AG10803 (cell line): ENCODE measurements at places on chromosomes 7 and 10.

- no peak for DNase-seq
These were observed 287.1 kb upstream of the CELF2 start for GRCh38 chr10:10730471-10731043.

GRCh38 chr10:17910125-17910789 lies 41.5 kb upstream of the SLC39A12 start:
- peak; percentile 68 for DNase-seq

GRCh38 chr10:70378122-70378521 lies 4.3 kb downstream of the LRRC20 start:
- peak; percentile 94 for DNase-seq

DNA sequence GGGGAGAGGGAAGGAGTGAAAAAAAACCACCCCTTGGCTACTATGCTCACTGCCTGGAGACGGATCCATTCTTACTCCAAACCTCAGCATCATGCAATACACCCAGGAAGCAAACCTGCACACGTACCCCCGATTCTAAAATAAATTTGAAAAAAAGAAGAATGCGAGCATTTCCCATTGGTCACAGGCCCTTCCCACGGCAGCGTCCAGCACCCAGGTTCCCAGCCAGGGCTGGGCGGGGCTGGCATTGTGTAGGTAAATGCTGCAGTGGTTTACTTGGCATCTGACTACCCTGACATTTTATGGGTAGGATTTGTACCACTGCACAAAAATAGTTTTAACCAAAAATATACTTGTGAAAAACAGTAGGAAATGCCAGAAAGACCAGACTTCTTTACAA lies 418.9 kb downstream of the DNAJB6 start:
- no peak for DNase-seq

- no peak for DNase-seq
These were observed 73.1 kb upstream of the PTER start for GRCh38 chr10:16363741-16364140.
